ENCODE measurements at places on chromosomes 11 and 22.

DNA sequence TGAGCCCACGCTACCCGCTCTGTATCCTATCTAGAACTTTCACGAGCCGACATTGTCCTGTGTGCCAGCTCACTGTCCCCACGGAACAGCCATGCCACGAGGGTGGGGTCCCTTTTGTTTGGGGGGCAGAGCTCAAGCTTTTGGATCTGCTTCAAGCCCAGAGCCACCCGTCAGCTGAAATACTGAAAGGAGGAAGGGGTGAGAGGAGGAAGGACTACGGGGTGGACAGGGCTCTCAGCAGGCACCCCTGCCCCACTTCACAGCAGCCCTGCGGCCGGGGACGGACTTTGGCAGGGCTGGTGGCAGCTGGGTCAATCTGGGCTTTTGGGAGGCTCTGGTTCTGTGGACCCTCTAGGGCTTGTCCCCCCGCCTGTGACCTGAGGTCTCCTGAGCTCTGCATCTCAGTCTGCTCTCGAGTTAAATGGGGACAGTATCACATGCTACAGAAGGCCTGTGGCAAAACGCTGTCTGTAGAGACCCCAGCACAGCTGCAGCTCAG, 30.0 kb upstream of the MUC5AC start:
- DNase-seq: no peak

- no peak for DNase-seq
These were observed 23.1 kb downstream of the NCAPD3 start for GRCh38 chr11:134200688-134201087.

- peak; percentile 61 for DNase-seq
These were observed 3.0 kb upstream of the SORL1 start for GRCh38 chr11:121449123-121449522.

DNA sequence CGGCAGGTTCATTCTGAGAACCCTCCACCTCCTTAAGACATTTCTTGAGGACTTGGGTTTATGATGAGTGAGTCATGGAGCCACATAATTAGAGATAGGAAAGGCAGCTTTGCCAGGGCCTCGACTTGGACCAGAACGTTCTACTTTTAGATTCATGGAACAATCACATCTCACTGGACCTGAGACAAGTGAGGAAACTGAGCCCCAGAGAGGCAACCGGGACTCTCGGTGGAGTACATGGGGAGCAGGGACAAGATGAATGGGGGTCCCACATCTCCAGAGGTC, 59.5 kb downstream of the LINC01488 start:
- DNase-seq: no peak

GRCh38 chr11:63846897-63847296, 8.0 kb downstream of the MARK2 start:
- no peak for DNase-seq

- DNase-seq: no peak
These were observed 6.7 kb downstream of the DGCR8 start for GRCh38 chr22:20086763-20087162.

DNA sequence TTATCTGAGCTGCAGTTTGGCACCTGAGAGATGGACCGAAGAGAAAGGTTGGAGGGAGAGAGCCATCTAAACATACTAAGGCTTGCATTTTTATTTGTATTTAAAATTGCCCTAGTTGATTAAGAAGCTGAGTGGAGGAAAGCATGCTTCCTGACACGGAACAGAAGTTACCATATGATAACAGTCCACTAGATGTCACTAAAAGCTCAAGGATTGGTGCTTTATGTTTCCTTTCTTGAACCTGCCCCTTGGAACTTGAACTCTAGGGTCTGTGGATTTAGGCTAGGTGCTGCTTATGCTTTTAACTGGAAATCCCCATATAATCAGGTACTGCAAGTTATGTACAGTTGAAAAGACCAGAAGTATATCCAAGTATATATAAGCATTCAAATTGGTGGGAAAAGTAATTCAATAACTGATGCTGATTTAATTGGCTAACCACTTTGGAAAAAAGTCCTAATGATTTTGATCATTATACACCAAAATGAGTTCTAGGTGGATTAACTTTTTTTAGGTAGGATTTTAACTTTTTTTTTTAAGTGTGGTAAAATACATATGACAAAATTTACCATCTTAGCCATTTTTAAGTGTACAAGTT, 9.5 kb downstream of the RBMXL2 start:
- no peak for DNase-seq

- no peak for DNase-seq
These were observed 1309.7 kb downstream of the LRRC4C start for GRCh38 chr11:40149721-40150120.

- no peak for DNase-seq
These were observed 140.3 kb downstream of the GRIK4 start for GRCh38 chr11:120651836-120652235.

DNA sequence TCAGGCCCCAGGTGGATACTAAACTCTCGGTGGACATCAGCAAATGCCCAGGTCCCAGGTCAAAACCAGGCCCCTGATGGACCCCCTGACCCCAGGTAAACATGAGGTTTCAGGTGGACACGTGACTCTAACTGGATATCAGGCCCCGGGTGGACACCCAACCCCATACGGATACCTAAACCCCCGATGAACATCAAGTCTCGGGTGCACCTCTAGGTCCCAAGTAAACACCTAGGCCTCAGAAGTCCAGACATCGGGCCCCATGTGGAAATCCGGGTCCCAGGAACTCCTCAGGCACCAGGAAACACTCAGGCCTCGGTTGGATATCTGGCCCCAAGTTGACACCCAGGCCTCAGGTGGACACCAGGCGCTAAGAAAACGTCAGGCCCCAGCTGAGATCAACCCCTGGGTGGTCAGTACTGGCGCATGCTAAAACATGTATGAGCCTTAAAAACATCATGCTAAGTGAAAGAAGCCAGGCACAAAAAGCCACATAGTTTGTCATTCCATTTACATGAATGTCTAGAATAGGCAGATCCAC, 54.4 kb upstream of the SEPTIN5 start:
- no peak for DNase-seq

DNA sequence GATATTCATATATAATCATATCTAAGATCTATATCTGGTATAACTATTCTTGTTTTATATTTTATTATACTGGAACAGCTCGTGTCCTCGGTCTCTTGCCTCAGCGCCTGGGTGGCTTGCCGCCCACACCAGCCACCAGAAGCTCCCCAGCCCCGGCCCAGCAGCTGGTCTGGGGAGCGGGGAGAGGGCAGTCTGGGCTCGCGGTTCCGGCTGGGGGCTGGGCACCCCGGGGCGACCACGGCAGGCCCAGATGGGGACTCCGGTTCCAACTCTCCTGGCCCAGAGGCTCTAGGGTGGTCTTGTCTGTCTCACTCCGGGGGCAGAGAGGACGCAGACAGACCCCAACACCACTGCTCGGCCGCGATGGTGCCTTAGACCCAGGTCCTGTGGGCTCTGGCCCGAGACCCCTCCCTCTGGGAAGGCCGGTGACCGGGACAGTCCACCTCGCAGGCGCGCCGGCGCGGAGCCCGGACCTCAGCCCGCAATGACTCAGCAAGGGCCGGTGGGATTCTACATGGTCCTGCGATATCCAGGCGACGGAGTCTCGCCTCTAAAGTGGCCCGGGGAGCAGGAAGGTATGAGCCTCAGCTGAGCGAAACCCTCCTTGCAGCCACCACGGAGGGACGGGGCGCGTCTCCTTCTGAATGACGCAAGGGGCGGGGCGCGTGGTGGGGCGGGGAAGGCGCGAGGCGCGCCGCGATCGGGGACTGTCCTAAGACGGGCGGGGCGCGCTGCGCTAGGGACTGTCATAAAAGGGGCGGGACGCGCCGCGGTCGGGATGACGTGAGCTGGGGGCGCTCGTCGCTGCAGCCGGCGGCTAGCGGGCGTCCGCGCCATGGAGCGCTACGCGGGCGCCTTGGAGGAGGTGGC, at the start of gene DGCR6:
TSS of gene DGCR6 (plus strand) at position 781 of the 870 bp plus-strand sequence. CDS start at position 836, 55 bp downstream.
- no peak for DNase-seq

GRCh38 chr11:128731041-128731663, 37.3 kb downstream of the FLI1 start:
- peak; percentile 63 for DNase-seq

DNA sequence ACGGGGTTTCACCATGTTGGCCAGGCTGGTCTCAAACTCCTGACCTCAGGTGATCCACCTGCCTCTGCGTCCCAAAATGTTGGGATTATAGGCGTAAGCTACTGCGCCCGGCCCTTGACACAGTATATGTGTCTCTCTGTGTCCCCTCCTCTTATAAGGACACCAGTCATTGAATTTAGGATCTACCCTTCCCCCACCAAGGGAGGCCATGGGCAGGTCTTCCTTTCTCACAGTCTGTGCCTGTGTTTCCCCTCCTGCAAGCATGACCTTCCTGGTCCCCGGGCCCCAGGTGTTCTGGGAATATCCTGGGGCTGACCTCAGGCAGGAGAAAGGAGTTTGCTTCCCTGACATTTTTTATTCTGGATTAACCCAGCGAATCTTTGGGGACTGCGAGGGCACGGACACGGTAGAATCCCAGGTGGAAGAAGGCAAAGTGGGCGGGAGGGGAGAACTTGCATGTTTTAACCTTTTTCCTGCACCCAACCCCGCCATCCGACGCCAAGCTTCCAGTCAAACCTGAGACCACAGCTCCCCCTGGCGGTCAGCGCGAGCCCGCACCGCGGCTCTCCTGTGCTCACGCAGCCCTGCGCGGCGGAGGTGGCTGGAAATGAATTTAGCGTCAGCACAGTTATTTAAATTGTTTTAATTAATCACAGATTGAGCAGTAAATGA, 42.1 kb upstream of the ISX start:
- peak; percentile 74 for DNase-seq

GRCh38 chr11:34263441-34264091, 94.2 kb downstream of the ABTB2 start:
- no peak for DNase-seq

DNA sequence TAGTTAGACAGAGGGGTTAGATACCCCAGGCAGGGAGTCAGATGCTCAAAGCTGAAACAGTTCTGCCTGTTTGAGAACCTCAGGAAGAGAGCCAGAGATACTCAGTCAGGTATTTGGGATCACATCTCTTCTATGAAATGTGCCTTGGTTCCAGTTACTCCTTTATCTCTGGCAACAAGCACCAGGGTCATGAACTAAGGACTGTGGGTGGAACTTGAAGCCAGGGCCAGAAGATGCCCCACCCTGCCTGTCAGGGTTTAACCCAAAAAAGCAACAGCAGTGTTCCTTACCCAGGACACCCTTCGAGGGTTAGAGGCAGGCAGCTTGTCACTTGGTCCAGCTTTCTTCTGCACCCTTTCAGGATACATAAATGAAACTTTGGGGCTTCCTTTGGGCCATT, 15.0 kb upstream of the WT1 start:
- DNase-seq: no peak

DNA sequence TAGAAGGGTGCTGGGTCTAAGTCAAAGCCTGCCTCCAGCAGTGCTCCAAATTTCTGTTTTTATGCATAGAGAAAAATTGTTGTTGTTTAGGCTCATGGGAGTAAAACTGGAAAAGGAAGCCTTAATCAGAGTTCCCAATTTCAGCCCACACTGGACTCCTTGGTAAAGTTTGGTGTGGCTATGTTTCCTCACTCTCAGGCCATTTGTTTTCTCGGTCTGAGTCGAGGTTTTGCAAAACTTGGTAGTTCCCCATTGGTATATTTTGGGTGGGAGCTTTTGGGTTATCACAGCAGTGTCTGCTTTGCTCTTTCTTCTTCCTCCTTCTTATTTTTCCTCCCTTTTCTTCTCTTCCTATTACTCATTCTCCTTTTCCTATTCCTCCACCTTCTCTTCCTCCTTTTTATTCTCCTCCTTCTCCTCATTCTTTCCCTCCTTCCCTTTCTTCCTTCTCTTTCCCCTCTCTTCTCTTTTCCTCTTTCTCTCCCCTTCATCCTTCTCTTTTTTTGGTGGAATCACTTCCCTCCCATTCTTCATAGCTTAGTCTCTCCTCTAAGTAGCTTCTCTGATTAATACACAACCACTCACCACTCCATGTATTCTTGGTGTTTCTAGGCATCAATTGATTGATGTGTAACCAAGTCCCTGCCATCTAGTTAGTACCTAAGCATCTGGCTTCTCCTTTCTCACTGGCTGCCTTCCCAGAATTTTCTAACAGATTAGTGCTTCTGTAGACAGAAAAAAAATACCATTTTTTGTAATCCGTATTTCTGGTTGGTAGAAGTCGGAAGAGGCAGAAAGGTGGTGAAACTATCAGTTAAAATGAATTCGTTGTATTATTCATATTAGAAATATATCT, 10.1 kb downstream of the SLC5A1 start:
- no peak for DNase-seq

GRCh38 chr11:64384981-64385944, 26.3 kb downstream of the RPS6KA4 start:
- no peak for DNase-seq

- no peak for DNase-seq
These were observed 23.4 kb upstream of the GRAMD4 start for GRCh38 chr22:46596819-46597218.

- no peak for DNase-seq
These were observed 288.0 kb upstream of the PLET1 start for GRCh38 chr11:112548641-112549040.
